ENCODE measurements at places on chromosomes 16 and 17.

- DNase-seq: no peak
These were observed 9.1 kb downstream of the WSCD1 start for GRCh38 chr17:6079155-6079888.

GRCh38 chr17:13135506-13135905 is 117.7 kb upstream of the ELAC2 start:
- DNase-seq: no peak

DNA sequence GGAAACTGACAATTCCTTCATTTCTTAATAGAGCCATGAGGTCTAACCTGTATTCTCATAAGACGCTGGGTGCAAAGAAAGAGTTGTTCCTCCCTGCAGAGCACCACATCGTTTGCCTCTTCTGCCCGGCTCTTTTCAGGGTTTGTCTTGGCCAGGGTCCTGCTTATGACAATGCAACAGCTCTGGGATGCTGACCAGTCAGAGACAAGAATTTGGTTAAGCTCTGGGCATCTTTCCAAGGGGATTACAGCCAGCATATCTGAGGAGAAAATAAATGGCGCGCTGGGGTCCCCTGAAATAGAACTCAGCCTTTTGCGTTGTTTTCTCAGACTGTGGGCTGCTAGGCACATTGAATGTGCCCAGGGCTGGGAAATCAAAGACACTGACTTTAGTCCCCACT is 128.6 kb downstream of the SHISA6 start:
- no peak for DNase-seq

DNA sequence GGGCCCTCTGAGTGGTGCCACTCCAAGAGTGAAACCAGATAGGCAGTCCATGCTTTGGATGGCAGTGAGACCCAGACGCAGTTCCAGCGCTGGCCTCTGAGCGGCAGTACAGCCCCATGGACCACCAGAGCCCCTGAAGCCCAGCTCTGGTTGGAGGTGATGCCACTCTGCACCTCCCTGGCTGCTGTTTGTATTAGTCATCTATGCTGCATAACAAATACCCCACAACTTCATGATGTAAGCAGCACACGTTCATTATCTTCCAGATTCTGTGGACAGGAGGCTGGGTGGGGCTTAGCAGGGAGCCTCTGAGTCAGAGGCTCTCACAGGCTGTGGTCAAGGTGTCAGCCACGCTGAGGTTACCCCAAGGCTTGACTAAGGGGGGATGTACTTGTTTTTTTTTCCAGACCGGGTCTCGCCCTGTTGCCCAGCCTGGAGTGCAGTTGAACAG is 5.1 kb upstream of the NME4 start:
- no peak for DNase-seq

DNA sequence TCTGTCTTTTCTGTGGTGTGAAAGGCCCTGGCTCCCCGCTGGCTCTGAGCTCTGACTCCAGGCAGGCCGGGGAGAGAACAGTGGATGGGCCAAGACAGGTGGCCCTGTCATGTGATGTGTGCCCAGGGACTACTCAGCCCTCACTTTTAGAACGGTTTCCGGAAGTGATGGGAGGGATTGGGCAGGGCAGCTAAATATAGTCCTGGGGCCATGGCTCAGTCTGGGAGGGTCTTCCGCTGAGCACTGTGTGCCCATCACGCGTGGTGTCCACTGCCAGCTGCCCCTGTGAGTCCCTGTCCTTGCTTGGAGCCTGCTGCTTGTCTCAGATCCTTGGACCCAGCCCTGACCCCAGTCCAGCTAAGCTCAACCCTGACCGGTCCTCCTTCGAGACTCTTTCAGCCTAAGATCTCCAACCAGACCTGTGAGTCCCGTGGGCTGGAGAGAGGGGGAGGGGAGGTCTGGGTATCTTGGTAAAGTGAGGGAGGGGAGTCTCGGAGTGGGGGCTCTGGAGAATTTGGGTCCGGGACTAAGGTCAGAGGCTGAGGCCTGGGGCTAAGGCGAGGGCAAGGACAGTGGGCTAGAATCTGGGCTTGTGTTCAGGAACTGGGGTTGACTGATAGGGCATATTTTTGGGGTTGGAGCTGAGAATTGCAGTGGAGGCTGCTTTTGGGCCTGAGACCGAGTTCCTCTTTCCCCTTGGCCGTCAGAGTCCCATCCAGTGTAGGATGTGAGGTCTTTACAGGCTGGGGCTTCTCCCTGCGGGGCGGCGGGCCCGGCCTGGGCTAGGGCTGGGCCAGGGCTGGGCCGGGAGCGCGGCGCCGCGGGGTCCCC is at the start of gene TRIM72:
TRIM72 (plus strand) TSS at position 243 of the 831 bp plus-strand sequence. CDS start 620 bp downstream, outside the sequence.
- no peak for DNase-seq
